ENCODE measurements at places on chromosomes 7 and 10. TPM values are rescaled to one million over a fixed set of nuclear protein-coding genes. Genes with fewer than 3 reads are reported as not detected.

DNA sequence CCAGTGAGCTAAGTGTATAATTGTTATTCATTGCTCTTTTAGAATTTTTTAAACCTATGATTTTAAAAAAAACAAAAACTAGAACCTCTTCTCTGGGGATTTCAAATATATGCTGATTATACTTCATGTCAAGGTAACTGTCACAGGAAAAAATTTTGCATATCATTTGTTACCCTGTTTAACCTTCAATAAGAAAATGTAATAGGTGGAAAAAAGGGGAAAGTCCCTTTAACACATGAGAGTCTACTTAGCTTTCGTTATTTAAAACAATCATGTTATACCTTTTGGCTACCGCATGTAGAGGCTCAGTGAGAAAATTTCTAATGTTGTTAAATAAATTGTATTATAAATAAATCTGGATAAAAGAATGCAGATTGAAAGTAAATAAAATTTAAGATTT lies 190.1 kb upstream of the AKR1E2 start:
- no peaks in the 10 kb centered on the region for H3K36me3 ChIP-seq
- DNase-seq, result no peak
- no peak overlapping the region for H3K27ac ChIP-seq
- H3K4me1 ChIP-seq, result peaks cover 3% of the 10 kb centered on the region

GRCh38 chr7:79489371-79489770 lies 35.9 kb upstream of the MAGI2 start:
- H3K4me1 ChIP-seq, result no peaks in the 10 kb centered on the region
- DNase-seq, result no peak
- no peaks in the 10 kb centered on the region for H3K36me3 ChIP-seq
- no peak overlapping the region for H3K27ac ChIP-seq

- H3K27me3 ChIP-seq, result peaks cover 43% of the 10 kb centered on the region
- H3K36me3 ChIP-seq, result no peaks in the 10 kb centered on the region
- H3K4me3 ChIP-seq, result peak overlapping the region; percentile 73
- peaks cover 12% of the 10 kb centered on the region for H3K4me1 ChIP-seq
Observed at GRCh38 chr10:101067356-101068083, 5.7 kb downstream of the KAZALD1 start.

DNA sequence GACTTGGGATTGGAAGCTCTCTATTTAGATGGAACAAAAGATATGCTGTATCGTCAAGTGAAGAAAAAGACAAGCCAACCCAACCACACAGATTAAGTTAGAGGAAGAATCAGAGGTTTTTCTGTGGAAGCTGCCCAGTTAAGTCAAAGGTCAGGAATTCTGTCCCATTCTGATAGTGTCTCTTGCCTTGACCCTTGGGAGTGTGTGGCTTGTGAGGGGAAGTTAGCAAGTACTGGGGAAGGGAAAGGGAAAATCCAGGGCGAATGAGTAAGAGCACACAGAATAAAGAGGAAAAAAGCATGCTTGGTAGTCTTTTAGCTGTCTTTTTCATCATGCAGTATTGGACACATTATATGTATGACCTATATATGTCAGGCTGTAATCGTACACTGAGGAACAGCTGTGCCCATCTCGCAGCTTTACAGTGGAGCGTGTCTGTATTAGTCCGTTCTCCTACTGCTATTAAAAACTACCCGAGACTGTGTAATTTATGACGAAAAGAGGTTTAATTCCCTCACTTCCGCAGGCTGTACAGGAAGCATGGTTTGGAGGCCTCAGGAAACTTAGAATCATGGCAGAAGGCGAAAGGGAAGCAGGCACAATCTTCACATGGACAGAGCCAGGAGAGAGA lies 197.2 kb downstream of the GALNT17 start:
- no peak overlapping the region for H3K4me3 ChIP-seq
- H3K36me3 ChIP-seq, result no peaks in the 10 kb centered on the region
- H3K4me1 ChIP-seq, result no peaks in the 10 kb centered on the region

DNA sequence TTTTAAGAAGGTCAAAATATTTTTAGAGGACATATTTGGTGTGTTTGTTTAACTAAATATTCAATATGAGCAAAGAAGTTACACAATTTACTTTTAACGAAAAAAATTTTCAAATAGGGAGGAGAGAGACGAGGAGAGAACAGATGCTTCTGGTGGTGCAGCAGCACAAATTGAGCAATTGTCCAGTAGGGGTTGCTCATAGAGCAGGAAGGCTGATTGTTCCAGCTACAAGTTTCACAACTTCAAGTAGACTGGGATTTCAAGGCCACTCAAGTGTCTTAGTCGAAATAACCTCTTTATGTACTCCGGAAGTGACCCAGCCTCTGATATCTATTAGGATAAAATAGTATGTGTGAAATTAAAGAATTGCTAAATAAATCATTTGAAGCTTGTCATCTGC lies 197.9 kb downstream of the HDAC9 start:
- no peak for DNase-seq
- no peaks in the 10 kb centered on the region for H3K27me3 ChIP-seq
- no peak overlapping the region for H3K27ac ChIP-seq
- H3K36me3 ChIP-seq, result no peaks in the 10 kb centered on the region
- H3K4me3 ChIP-seq, result no peak overlapping the region
- H3K4me1 ChIP-seq, result no peaks in the 10 kb centered on the region

Gene ECHDC3
- total RNA-seq, result 0.76 TPM

Measured in activated CD4-positive, alpha-beta memory T cell treated with anti-CD3 and anti-CD28 coated beads for 36 hours (primary cell).